Prostate gland (tissue), 2 donors: ENCODE measurements at places on chromosomes 1 and 21. TPM values are rescaled to one million over a fixed set of nuclear protein-coding genes. Genes with fewer than 3 reads are reported as not detected.

DNA sequence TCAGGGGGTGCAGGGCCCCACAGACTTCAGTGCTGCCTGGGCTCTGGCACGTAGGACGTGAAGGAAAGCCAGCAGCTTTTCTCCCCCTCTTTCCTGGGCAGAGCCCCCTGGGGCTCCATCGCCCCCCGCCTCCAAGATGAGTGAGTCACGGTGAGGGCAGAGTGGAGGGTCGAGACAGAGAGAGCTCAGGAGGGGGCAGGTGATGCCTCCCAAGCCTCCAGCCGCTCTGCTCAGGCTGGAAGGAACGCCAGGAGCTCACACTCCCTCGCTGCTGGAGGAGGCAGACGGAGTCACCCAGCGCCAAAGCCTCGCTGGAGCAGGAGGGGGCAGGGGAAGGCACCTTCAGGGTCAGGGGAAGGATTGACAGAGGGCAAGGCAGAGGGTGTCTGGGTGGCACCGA, 119.5 kb downstream of the CASZ1 start:
- no peak for DNase-seq

DNA sequence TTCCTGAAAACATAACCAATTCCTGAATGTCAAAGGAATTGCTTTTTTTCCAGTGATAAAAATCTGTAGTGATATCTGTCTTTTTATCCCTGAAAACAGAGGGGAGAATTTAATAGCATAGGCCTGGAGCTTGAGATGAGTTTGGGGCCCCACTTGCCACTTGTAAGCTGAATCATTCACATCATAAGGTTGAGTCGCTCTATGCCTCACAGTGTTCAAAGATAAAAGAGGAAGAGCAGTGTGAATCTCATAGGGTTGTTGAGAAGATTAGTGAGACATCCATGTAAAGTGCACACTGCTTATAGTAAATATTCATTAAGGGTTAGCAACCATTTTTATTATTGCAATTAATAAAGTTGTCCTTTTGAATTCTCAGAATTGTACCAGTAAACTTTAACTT, 271.3 kb downstream of the DNM3 start:
- no peak for DNase-seq

Gene PKP1
- total RNA-seq: 36.8 TPM

- DNase-seq: no peak
These were observed 20.8 kb upstream of the JAK1 start for GRCh38 chr1:64986903-64987871.

- no peak for DNase-seq
These were observed 14.0 kb upstream of the SARS1 start for GRCh38 chr1:109199710-109200109.

DNA sequence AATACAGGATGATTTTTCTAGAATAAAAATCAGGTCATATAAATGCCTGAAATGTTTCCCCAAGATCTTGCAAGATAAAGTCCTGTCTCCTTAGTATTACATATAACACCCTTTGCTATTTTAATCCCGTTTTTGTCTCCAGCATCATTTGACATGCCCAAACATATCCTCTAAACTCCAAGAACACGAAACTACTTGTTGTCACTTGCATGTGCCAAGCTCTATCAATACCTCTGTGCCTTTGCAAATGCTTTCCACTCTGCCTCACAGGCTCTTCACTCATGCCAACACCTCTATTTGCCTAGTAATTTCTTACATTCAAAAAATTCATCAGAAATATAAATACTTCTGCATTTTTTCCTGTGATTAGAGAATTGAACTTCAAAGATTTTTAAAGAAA, 37.9 kb downstream of the LRRIQ3 start:
- no peak for DNase-seq

Gene SH2D5
- not detected for total RNA-seq
